ENCODE measurements at places on chromosomes 4 and X. TPM values are rescaled to one million over a fixed set of nuclear protein-coding genes. Genes with fewer than 3 reads are reported as not detected.

C1QTNF7 gene
- 2.7 TPM for total RNA-seq

L1CAM gene
- total RNA-seq = 3.0 TPM

SLC49A3 gene
- total RNA-seq = 11.7 TPM

RAP2C gene
- total RNA-seq = 15.3 TPM

GABRG1 gene
- not detected for total RNA-seq

Data from heart right ventricle (tissue), 16 donors.